ENCODE measurements at places on chromosomes 12 and 14. TPM values are rescaled to one million over a fixed set of nuclear protein-coding genes. Genes with fewer than 3 reads are reported as not detected.

CDKN3 gene
- 64.5 TPM for total RNA-seq

KRT6B gene
- not detected for total RNA-seq

LMNTD1 gene
- total RNA-seq = not detected

HOXC10 gene
- total RNA-seq = 15.7 TPM

CLEC9A gene
- total RNA-seq = not detected

DCN gene
- 12.5 TPM for total RNA-seq

CIROP gene
- total RNA-seq = not detected

USP44 gene
- 2.1 TPM for total RNA-seq

GPR137C gene
- 1.1 TPM for total RNA-seq

KRT82 gene
- total RNA-seq = not detected

NELL2 gene
- 0.46 TPM for total RNA-seq

LHX5 gene
- total RNA-seq = not detected

DNA sequence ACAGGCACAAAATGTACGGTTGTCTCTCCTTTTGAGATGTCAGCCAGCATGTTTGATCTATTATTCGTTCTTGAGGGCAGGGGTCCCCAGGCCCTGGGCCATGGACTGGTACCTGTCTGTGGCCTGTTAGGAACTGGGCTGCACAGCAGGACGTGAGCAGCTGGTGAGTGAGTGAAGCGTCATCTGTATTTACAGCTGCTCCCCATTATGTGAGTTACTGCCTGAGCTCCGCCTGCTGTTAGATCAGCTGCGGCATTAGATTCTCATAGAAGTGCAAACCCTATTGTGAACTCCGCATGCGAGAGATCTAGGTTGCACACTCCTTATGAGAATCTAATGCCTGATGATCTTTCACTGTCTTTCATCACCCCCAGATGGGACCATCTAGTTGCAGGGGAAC lies 41.4 kb upstream of the SCN8A start:
- DNase-seq = no peak

- DNase-seq = no peak
Observed at GRCh38 chr12:4118601-4119156, 154.9 kb upstream of the CCND2 start.

DNA sequence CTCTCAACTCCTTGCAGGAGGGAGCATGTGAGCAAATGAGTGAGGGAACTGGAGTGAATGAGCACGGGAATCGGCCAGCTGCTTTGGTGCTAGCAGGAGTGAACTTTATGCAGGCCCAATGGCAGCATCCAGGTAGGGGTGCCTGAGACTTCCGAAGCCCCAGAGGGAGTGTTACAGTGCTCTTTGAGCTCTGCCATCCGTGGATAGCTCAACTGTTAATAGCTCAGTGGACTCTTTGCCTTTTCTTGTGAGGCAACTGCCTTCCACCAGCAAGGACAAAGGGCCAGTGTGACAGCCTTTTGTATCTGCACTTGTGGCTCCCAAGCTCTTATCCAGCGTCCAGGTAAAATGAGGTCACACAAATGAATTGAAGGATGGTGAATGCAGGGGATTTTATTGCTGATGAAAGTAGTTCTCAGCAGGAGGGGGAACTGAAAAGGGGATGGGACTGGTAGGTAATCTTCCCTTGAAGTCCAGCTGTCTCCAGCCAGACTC lies 12.9 kb downstream of the CREBL2 start:
- DNase-seq = no peak

DNA sequence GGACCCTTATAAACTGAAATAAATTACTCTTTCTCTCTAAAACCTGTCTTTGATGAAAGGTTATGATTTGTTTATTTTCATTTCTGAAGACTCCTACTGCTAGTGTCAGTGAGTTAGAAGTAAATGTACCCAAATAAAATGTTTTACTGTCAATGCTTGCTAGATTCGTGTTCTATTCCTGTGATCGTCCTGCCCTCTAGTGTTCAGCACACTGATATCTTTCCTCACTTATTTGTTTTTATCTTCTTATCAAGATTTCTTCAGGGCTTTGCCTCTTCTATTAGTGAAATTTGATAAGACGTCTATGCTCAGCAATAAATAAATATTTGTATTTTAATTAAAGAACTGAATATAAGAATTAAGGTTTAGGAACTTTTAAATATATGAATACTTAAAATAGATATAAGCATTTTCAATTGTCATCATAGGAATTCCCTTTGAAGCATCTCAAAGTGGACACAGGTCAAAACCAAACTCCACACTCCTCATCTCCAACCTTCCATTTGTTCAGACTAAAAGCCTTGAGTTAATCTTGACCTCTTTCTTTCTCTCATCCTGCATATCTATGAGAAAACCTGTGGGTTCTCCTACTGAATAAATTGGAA lies 75.8 kb downstream of the C12orf50 start:
- DNase-seq = peak; percentile 12

- no peak for DNase-seq
Observed at GRCh38 chr14:96363751-96364336, 518 bp downstream of the GSKIP start.

DNA sequence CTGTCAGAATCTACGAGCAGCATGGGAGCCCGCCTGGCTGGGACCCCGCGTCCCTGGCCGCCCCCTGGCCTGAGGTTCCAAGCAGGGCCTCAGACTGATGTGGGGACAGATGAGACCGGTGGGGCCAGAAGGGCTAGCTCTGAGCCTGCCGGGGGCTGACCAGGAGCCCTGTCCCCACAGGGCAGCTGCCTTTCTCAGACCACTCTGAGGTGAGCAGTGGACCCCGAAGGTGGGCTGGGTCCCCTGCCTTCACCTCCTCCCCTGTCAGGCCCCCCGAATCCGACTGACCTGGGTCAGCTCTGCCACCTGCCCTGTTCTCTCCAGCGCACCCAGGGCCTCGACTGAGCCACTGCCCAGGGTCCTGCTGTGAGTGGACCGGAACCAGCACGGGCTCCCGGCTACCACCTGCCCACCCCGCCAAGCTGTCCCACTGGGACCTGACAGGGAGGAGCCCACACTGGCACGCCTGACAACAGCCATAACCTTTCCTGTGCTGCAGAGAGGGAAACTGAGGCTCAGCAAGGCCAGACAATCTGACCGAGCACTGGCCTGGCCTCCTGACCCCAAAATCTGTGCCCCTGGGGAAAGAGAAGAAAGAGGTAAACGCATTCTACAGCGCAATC lies 29.7 kb upstream of the TMEM179 start:
- no peak for DNase-seq

GRCh38 chr12:95790033-95790916 lies at the start of gene NTN4:
Gene NTN4 (minus strand): TSS chr12:95790764. CDS start chr12:95790309, 455 bp downstream.
- no peak for DNase-seq

DNA sequence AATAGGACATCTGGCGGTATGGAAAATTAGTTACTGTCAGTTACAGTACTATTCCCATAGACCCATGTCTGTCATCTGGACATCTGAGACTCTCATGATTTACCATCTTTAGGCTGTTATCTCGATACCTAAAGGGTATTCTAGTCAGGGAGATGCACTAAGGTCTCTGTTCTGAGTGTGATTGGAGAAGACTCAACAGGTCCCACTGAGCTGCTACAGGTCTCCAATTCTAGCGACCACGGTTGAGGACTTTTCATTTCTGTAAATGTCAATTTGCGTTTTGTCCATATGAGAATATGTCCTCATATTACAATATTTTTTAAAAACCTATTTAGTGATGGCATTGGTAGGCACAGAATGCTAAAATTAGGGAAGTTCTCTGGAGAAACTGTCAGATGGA lies 1160.2 kb downstream of the TMEM121 start:
- no peak for DNase-seq

- DNase-seq = no peak
Observed at GRCh38 chr12:83389237-83389996, 702.7 kb downstream of the TMTC2 start.

GRCh38 chr12:80937391-80938238 lies at the start of gene LIN7A:
Gene LIN7A (minus strand): TSS chr12:80937934. CDS start chr12:80937722, 212 bp downstream.
- no peak for DNase-seq

- DNase-seq = no peak
Observed at GRCh38 chr14:59283361-59283760, 94.9 kb downstream of the DAAM1 start.

DNA sequence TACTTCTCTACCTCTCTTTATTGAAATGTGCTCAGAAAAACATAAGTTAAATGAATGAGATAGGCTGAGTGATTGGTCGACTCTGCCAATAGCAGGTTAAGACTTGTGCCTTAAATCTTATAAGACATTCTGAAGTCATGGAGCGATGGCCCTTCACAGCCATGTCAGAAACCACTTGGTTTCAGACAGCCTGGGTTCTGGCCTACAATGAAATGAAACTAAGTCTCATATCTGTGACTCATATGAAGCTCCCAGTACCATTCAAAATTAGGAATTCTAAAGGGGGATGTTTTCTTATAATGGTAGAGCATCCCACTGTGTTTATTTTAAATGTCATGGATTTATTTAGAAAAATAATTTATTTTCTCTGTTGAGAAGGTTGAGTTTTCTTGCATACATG lies 42.6 kb downstream of the PLXNC1 start:
- no peak for DNase-seq

DNA sequence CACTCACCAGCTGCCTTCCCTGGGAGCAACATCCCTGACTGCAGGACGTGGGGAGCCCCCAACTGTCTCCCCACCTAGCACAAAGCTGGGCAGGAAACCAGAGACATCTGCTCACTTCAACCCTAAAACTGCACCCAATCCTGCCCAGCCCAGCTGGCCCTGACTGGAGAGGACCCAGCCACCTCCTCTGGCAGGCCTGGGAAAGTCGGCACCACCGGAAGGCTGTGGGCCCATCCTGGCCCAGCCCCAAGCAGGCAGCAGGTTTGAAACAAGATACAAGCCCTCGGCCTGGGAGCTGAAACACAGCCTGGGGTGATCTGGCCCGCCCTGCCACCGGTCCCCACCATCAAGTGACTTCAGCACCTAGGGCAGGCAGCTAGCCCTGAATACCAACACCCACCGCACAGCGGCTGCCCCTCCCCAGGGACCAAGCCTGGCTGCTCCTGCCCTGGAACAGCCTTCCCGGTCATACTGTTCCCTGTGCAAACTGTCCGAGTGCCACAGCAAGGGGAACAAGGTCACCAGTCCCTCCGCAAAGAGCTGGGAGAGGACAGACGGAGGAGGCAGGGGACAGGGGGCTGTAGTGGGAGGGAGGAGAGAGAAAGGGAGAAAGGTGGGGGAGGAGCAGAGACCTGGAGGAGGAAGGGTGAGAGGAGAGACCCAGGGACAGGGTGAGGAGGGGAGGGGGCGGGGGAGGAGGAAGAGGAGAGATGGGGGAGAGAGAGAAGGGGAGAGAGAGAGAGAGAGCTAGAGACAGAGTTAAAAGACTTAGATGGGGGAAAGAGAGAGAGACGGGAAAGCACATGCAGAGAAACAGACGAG lies 115.7 kb downstream of the RFLNA start:
- DNase-seq = no peak

- no peak for DNase-seq
Observed at GRCh38 chr12:52929538-52929937, 19.4 kb upstream of the KRT18 start.

GRCh38 chr12:64085996-64086395 lies 136.1 kb downstream of the KICS2 start:
- no peak for DNase-seq

- DNase-seq = no peak
Observed at GRCh38 chr14:104283197-104284106, 145.1 kb downstream of the KIF26A start.

GRCh38 chr12:116773276-116773731 lies 35.2 kb downstream of the RNFT2 start:
- DNase-seq = no peak

- DNase-seq = peak; percentile 61
Observed at GRCh38 chr12:82593901-82594396, 92.8 kb upstream of the TMTC2 start.

- DNase-seq = no peak
Observed at GRCh38 chr14:22556021-22556989, 32.7 kb downstream of the DAD1 start.

- no peak for DNase-seq
Observed at GRCh38 chr12:82866227-82866775, 179.6 kb downstream of the TMTC2 start.

- no peak for DNase-seq
Observed at GRCh38 chr12:10557329-10557728, 51.6 kb downstream of the EIF2S3B start.

GRCh38 chr14:92656306-92657081 lies 91.9 kb downstream of the LGMN start:
- no peak for DNase-seq

DNA sequence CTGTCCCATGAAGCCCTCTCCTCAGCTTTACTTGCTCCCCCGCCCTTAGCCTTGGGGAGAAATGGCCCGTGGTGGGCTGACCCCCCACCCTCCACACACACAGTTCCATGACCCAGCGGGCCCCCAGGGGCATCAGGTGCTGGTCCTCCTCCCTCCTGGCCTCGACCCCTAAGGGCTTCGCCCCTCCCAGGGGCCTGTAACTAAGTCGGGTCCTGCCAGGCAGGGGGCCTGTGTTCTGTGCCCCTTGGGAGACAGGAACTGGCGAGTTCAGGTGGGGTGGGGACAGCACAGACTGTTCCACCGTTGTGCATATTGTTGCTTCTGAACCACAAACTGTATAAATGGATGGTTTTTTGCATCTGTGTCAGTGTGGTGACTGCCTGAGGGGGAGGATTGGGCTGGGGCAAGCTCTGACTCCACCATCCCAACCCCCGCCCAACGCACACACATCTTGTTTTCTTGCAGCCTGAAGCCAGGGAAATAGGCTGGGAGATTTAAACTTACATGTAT lies 8.8 kb downstream of the TAMALIN start:
- no peak for DNase-seq

DNA sequence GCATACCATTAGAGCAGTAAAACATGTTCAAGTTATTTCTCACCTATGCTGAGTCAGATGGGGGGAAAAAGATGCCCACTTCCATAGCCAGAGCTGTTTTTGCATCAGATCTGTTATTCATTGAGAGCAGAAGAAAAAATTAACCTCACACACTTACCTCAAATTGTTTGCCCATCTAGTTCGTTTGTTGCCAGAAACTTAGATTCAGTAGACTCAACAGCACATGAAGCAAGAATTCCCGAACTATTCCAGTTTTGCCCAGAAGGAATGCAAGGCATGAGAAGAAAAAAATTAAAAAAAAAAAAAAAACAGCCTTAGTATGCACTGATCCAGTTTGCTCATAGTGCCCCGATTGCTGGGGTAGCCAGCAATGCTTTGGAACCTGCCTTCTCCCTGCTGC lies 12.4 kb upstream of the DPF3 start:
- peak; percentile 97 for DNase-seq

DNA sequence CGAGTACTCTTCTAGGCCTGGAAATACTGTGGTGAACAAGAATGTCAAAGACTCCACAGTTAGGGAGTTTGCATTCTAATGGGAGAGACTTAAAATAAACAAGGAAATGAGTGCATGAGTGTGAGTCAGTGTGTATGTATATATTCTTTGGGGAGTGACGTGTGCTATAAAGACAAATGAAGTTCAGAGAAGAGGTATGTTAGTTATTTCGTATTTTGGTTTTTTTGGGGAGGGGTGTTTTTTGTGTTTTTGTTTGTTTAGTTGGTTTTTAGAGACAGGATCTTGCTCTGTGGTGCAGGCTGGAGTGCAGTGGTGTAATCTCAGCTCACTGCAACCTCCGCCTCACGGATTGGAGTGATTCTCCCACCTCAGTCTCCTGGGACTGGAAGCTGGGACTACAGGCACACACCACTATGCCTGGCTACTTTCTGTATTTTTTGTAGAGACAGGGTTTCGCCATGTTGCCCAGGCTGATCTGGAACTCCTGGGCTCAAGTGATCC lies 74.3 kb downstream of the SRGAP1 start:
- peak; percentile 39 for DNase-seq

GRCh38 chr12:113142173-113142885 lies 6.8 kb upstream of the RASAL1 start:
- DNase-seq = no peak

Data from epithelial cell of proximal tubule (primary cell).